ENCODE measurements at places on chromosomes 11 and 22.
A peak's percentile ranks its signal among the peaks of the same experiment; 100 is the strongest.

DNA sequence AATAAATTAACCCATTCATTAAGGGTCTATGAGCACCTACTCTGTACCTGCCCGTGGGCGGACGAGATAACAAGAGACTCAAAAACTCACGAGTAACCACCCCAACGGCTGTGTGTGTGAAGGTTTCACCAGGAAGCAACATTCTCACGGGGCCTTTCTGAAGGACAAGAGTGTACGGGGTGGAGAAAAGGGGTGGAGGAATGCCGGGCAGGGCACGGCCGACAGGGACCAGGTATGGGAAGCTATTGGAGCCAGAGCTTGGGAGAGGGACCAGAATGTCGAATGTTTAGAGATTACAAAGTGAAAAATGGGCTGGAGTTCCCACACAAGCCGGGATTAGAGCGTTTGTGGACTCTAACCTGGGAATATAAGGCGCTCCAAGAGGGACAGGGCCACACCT lies 1.6 kb downstream of the KMT5B start:
- no peak for DNase-seq

DNA sequence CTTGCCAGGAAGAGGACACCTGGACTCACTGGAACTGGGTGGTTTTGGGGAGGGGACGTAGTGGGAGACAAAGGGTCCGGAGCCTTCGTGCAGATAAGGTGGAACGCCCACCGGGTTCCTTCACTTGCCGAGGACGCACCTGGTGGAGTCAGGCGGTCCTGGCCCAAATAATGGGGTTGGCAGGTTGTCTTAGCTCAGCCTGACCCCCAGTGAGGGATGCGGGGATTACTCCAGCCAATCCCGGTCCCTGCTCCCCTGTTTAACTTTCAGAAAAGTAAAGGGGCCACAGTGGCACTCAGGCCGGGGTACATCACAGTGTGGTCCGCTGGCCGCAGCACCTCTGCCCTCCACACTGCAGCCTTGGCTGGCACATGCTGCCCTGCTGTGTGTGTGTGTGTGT lies 18.0 kb downstream of the A4GALT start:
- DNase-seq = no peak

GRCh38 chr11:12163181-12163941 lies 53.0 kb downstream of the MICAL2 start:
- no peak for DNase-seq

GRCh38 chr22:36457688-36458450 lies 23.6 kb downstream of the TXN2 start:
- no peak for DNase-seq

- DNase-seq = peak; percentile 66
Observed at GRCh38 chr22:35399114-35399677, 744 bp upstream of the MCM5 start.

- DNase-seq = no peak
Observed at GRCh38 chr22:48569476-48570233, 1258.0 kb downstream of the BRD1 start.

DNA sequence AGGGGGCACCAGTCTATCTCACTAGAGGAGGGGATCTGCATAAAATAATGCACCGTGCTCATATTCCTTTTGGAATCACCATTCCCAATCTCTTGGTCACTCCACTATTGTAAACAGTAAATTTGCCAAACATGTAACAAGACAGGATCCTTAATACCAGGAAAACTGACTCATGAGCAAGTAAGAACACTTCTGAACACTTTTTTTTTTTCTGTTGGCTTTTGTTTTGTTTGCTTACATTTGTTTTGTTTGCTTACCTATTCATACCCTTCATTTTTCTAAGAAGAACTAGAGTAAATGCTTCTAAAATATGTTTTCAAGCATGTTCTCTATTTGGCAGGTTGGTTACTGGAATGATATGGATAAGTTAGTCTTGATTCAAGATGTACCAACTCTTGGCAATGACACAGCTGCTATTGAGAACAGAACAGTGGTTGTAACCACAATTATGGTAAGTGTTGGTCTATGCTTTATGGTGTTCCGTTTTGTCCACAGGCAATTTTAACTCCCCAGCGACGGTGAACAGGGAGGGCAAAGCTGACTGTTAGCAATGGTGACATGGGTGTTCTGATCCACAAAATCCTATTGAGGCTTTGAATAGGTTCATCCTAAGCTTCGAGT lies 111.8 kb downstream of the MSANTD4 start:
- no peak for DNase-seq

- no peak for DNase-seq
Observed at GRCh38 chr11:57974132-57974531, 49.5 kb upstream of the OR9Q1 start.

DNA sequence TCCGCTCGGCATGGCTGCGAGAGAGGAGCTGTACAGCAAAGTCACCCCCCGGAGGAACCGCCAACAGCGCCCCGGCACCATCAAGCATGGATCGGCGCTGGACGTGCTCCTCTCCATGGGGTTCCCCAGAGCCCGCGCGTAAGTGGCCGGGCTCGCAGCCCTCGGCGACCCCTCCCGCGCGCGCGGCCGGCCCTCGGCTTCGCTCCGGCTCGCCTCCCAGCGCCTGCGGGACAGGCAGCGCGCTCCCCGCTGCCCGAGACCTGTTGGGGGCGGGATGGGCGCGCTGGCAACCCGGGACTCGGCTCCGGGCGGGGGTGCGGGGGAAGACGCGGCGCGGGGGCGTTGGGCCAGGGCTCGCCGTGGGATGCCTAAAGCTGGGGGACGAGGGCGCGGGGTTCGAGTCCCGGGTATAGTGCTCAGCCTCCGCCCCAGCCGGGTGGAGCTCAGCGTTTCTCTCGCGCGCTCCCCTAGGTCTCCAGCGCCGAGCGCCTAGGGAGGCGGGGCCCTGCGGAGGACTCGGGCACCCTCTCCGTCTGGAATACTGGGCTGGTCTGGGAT lies 630 bp downstream of the UBASH3B start:
- no peak for DNase-seq

- DNase-seq = no peak
Observed at GRCh38 chr11:86519064-86519911, 144.6 kb downstream of the CCDC81 start.

GRCh38 chr11:2193099-2193887 lies 21.7 kb upstream of the TH start:
- DNase-seq = no peak

DNA sequence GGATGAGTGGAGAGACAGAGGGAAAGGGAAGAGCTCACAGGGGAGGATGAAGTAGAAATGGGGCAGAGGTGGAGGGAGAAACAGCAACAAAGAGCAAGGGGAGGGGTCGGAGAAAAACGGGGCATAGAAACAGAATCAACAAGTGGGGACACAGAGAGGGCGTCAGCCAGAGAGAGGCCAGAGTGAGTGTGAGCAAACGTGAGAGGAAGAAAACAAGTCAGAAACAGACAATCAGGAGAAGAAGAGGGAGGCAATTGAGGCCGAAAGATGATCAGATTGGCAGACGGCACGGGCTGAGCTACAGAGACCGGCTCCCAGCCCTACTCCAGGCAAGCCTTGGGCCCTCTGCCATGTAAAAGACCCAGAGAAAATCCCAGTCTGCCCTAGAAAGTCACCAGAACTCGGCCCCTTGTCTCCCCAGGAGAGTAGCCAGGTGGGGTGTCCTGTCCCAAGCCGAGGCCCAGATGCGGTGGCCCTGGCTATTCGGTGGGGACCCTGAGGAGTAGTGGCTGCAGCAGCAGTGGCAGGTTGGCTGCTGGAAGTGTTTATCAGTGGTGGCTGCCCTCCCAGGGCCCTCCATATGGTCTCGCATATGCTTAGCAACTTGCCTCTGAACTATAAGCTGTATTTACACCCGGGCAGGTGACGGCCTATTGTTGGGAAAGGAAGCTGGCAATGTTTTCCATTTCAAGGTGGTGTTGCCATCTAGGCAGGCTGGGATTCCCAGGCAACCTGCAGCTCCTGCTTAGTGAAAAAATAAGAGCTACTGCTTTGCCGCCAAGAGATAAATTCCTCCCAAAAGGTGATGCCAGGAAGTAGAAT lies 14.8 kb upstream of the TSPAN18 start:
- no peak for DNase-seq

DNA sequence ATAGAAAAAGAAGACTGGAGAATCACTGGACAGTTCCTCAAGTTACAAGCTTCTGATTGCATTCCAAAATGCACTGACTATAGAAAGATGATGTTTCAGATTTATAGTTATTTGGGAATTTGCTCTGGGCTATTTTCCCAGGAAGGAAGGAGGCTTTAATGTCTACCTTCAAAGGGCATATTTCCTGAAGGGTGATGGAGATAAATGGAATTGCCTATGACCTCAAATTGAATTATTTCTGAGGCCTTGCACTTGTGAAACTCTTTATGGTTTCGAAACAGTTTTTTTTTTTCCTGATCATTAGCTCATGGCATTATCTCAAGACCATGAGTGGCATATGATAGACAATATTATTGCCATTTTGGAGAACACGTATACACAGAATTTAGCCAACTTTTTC lies 333.9 kb downstream of the METTL15 start:
- DNase-seq = no peak

- DNase-seq = no peak
Observed at GRCh38 chr11:66849501-66850234, 6.4 kb downstream of the RCE1 start.

GRCh38 chr11:19869946-19870589 lies 157.4 kb downstream of the NAV2 start:
- no peak for DNase-seq
